ENCODE measurements at places on chromosomes 6 and 20.

GRCh38 chr20:41632896-41633295, 14.7 kb upstream of the CHD6 start:
- peak; percentile 72 for DNase-seq

DNA sequence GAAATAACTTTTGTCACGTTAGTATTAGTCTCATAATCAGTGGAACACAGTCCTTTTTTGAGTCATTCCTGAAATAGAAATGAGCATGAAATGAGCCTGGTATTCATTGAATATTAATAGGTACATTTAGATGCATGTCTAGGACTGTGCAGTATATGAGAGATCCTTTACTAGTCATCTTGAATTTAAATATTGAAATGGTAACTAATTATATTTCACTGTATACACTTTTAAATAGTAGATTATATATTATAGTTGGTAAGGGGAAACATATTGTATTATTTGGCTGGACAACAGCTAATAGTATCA, 59.4 kb downstream of the RSPO3 start:
- DNase-seq, result no peak

GRCh38 chr20:17822039-17822438, 122.3 kb downstream of the BANF2 start:
- DNase-seq, result no peak

DNA sequence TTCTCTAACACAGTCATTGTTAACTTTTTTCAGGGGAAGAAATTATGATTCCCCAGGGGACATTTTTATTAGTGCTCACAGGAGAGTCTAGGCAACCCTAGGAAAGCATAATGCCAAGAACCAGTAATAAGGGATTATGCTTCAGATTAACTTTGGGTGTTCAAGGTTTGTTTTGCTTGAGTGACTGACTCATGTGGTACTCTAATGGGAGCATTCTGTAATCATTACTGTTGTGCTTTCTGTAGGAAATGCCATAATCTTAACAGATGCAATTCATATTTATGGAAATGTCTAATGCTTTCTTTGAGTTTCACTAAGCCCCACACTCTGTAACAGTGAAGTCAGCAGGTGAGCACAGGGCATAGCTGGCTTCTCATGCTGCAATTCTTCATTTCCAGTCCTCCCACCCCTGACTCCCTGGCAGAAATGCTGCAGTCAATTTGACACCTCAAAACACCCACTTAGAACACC, 263.4 kb upstream of the MAN1A1 start:
- no peak for DNase-seq

DNA sequence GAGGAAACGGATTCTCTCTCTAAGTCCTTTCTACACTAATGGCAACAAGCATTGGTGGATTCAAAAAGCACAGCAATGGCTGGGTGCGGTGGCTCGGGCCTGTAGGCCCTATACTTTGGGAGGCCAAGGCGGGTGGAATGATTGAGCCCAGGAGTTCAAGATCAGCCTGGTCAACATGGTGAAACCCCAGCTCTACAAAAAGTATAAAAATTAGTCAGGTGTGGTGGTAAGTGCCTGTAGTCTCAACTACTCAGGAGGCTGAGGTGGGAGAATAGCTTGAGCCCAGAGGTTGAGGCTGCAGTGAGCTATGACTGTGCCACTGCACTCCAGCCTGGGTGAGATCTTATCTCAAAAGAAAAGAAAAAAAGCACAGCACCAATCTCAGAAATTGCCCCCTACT, 19.3 kb downstream of the PAQR8 start:
- DNase-seq, result no peak

DNA sequence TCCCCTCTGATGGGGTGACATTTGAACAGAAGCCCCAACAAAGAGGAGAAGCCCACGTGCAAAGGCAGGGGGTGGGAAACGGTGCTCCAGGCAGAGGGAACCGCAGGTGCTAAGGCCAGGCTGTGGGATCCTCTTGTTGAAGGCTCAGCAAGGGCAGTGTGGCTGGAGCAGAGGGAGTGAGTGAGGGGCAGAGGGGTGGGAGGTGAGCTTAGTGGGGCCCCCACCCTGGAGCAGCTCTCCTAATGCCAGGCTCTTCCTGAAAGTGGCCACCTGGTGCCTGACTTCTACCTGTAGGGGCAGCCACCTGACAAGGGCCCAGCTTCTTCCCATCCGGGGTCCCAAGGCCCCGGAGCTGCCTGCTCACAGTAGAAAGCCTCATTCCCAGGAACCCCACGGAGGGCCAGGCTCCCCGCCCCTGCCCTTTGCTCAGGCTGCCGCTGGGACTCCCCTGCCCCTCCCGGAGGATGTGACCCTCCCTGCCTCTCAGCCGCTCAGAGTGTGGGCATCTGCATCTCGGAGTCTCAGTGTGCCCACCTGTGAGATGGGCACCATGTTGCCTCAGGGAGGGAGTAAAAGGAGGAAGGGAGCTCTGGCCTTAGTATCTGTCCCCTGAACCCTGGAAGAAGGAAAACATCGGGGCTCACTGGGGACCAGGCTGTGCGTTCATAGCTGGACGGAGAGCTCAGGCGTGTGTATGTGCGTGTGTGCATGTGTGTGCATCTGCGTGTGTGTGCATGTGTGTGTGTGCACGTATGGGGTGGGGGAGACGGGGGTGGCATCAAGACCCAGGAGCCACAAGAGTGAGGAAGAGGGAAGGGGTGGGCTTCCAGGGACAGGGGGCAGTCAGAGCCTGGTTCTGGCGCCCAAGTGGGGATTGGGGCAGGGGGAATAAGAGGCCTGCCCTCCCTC, 119.4 kb downstream of the CEBPB start:
- DNase-seq, result no peak

GRCh38 chr20:5973971-5974370, 23.5 kb downstream of the MCM8 start:
- DNase-seq, result peak; percentile 64

DNA sequence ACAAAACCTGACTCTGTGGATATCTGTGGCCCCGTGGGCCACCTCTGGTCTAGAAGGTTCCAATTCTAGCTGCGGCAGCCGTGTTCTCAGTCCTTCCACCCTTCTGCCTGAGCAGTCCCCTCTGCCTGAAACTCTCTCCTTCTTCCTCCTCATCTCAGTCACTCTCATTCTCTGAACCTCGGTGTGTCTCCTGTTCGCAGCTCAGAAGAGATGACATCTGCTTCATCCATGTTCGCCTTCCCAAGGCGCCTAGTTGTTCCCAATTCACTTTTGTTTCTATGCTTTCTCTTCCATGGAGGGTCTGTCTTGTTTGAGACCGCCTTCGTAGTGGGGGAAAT, 95.5 kb downstream of the CEBPB start:
- no peak for DNase-seq

GRCh38 chr6:33634946-33635345, 13.8 kb downstream of the ITPR3 start:
- no peak for DNase-seq

- DNase-seq, result no peak
Observed at GRCh38 chr6:138948004-138948403, 40.0 kb downstream of the REPS1 start.

- no peak for DNase-seq
Observed at GRCh38 chr20:62702013-62702300, 6.7 kb upstream of the NTSR1 start.

DNA sequence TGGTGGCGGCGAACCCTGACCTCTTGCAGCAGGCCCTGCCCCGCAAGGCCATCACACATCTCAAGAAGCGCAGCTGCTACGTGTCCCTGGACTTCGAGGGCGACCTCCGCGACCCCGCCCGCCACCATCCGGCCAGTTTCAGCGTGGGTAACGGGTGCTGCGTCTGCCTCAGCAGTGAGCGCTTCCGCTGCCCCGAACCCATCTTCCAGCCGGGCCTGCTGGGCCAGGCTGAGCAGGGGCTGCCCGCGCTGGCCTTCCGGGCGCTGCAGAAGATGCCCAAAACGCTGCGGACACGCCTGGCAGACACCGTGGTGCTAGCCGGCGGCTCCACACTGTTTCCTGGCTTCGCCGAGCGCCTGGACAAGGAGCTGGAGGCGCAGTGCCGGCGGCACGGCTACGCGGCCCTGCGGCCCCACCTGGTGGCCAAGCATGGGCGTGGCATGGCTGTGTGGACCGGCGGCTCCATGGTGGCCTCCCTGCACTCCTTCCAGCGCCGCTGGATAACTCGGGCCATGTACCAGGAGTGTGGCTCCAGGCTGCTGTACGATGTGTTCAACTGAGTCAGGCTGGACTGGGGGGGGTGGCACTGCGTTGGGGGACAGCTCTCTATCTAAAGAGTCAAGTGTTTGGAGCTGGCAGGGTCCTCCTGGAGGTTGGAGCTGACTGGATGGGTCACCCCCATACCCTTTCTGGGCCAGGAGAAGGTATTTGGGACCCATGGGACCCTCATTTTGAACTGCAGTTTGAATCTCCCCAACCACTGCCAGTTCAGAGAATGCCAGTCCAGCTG, 1.1 kb downstream of the ACTL10 start:
- peak; percentile 41 for DNase-seq

GRCh38 chr6:110731196-110731595, 84.1 kb downstream of the CDK19 start:
- DNase-seq, result no peak

- no peak for DNase-seq
Observed at GRCh38 chr6:112216662-112217551, 37.5 kb downstream of the LAMA4 start.

DNA sequence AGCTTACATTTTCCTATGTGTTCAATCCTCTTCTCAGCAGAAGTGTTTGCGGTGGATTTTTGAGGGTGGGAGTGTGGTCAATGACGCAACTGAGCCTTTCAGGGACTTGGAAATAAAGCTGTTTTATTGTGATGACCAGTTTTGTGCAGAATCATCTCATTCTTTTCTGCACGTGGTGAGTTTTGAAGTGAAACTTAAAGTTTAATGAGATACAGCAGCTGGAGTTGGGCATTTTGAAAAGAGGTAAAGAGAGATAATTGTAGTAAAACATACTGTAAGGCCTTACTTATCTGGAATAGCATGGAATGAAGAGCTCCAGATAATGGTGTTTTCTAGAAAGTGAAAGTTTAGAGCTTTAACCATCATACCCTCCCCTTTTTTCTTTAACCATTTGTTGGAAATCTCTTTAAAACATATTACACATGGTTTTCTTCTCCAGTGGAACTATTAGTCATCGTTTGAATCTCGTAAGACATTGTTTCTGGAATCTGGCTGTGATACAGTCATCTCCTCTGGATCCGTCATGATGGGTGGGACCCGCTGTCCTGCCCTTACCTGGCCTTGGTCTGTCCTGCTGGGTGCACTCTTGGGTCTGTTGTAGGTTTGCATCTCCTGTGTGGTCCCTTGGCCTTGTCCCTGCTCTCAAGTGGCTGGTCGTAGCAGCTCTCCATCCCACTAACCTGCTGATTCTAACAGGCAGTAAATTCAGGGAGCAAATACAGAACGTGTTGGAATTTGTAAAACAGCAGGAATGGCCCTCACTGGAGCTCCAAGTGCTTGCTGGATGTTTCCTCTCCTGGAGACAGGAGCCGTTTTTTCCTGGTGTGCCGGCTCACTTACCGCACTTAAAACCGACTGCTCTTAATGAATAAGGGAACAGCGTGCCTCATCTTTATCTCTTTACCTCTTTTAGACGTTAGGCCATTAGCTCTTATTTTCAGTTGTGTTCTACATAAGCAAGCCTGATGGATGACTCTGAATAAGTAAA, 29.8 kb downstream of the UST start:
- no peak for DNase-seq

DNA sequence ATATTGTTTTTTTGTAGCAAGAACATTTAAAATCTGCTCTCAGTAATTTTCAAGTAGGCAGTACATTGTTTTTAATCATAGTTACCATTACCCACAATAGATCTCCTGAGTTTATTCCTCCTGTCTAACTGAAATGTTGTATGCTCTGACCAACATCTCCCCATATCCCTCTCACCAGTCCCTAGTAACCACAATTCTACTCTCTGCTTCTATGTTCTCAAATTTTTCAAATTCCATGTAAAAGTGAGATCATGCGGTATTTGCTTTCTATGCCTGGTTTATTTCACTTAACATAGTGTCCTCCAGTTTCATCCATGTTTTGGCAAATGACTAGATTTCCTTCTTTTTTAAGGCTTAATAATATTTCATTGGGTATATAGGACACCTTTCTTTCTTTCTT, 300.5 kb downstream of the KCNQ5 start:
- no peak for DNase-seq

- DNase-seq, result no peak
Observed at GRCh38 chr6:159908535-159908934, 17.7 kb downstream of the MAS1 start.

DNA sequence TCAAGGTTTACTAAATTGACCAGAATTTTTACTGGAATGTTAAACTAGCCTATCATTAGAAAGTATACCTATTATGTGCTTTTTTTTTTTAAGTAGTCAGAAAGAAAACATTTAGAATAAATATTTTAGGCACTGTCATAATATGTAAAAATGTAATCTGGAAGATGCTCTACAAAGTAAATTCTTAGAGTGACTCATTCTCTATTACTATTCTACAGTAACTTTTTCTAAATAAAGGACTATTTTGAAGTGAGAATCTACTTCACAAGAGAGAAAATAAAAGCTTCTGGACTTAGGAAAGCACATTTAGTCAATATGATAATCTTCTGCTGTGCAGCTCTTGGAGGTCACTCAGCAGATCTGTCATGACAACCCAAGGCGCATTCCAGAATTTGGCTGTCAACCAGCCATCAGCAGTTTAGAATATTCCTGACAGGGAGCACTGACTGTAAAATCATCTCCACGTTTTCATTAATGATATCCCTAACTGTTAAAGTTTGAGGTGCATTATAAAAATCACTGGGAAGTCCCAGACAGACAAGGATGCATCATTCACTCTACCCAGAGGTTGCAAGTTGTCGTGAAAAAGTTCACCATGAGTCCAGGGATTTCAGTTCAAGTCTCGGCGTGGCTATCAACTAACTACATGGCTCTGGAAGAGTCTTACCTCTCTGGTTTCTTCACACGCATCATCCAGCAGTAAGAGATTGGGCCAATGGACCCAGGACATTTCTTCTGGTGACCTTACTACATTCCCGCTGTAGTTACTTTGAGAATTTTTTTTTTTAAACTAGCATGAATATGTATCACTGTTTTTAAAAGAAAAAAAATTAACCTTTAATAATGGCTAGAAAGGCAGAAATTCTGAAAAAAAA, 374.9 kb downstream of the GJA1 start:
- DNase-seq, result no peak

GRCh38 chr20:37933786-37934633, 31.1 kb downstream of the VSTM2L start:
- DNase-seq, result no peak

- no peak for DNase-seq
Observed at GRCh38 chr6:7463785-7464184, 74.2 kb downstream of the RIOK1 start.
